NCI-H2107 (cell line): ENCODE measurements at places on chromosomes 7 and 10.
A peak's percentile ranks its signal among the peaks of the same experiment; 100 is the strongest.

GRCh38 chr10:129766611-129767550, 197.2 kb downstream of the EBF3 start:
- no peak for DNase-seq

GRCh38 chr10:78375854-78376785, 342.5 kb downstream of the RPS24 start:
- no peak for DNase-seq

GRCh38 chr7:87480386-87480785, 4.9 kb upstream of the ABCB4 start:
- DNase-seq: no peak

DNA sequence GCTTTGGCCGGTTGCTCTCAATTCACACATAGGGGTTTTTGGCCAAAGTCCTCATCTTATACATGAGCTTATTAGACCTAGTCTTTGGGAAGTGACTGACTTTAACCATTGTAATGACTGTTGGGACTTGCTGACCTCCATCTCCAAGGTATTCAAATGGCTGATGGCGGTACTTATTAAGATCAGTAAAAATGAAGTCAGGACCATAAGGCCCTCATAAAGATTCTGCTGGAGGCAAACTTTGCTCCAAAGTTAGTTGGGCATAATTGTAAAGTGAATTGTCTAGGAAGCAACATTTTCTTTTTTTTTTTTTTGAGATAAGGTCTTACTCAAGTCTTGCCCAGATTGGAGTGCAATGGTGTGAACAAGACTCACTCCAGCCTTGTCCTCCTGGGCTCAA, 76.3 kb upstream of the MKLN1 start:
- DNase-seq: no peak

DNA sequence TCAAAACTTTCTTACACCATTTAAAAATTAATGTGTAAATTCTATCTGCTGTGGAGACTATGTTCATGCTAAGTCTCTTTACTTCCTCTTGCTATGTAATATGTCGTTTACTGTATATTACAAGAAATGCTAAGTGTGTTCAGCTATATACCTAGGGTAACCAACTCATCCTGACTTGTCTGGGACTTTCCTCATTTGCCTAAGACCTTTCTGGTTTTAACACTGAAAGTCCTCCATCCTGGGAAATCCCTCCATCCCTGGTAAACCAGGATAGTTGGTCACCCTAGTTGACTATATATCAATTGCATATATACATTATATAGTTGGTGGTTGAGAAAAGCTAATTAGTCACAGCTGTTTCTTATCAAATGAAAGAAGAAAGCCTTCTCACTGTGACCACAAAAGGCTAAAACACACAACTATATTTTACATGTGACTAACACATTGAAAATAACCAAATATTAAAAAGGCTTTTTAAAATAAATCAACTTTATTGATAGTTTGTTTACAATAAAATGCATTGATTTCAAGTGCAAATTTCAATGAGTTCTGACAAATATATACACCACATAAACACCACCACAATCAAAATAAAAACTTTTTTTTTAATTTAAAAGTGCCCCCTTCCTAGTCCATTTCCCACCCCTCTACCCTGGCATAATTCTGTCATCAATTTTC, 167.7 kb upstream of the INHBA start:
- no peak for DNase-seq

DNA sequence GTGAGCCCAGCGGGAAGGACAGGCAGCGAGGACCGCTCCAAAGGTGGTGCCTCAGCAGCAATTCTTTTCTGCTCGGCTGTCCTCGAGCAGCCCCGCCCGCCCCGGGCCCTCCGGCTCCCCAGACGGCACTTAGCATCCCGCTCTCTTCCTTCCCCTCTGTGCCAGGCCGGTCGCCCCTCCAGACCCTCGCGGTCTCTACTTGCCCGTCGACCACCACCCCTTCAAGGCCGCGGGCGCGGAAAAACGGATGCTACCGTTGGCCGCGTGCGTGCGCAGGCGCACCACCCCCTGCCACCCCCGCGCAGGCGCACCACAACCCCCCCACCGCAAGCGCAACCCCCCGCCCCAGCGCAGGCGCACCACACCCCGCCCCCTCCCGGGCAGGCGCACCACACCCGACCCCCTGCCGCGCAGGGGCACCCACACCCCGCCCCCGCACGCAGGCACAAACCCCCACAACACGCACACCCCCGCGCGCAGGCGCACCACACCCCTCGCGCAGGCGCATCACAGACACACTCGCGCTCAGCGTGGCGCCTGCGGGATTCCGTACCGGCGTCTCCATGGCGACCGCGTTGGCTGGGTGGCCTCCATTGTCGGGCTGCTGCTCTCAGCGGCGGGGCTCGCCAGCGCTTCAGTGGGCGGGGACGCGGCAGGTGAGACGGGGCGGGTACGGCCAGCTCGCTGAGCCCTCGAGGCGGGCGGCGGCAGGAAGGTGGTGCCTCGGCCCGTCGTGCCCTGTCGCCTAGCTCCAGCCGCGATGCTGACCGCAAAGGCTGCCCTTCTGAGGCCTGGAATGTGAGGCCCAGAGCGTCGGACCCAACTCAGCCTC, at the start of gene LRRC27:
LRRC27 (plus strand) TSS at position 593 of the 832 bp plus-strand sequence. CDS start 1,332 bp downstream, outside the sequence.
- peak; percentile 83 for DNase-seq

GRCh38 chr7:99504281-99504602, 220 bp upstream of the ZKSCAN5 start:
- no peak for DNase-seq

DNA sequence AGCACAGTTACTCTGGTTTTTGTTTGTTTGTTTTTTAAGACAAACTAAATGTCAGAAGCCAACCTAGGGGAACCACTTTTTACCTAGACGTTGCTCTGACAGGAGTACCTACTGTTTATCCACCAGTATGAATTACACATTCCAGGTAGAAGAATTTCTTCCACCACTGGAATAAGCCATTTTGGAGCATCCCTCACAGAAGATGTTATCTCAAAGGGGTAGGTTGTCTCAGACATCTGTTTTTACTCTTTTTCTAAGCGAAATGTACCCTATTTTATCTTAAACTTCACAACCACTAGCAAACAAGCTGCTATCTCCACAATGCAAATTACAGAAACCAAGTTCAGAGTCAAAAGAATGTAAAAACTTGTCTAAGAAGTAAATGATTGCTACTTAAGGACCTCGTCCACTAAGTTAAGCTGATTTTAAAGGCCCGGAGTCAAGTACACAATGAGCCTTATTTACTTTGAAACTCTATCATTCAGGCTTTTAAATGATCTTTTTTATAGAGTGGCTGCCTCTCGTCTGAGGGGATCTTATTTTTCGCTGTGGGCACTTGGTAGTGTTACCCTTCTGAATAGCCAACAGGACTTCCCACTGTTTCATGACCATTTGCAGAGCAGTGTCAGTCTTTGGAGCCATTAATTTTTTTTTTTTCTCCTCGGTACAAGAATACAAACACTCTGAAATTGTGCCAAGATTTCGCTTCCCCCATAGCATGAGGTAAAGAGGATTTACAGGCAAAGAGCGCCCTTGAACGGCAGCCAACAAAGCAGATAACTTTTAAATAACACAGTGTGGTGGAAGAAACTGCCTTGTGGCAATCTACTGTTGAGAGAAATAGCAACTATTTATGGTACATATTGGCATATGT, 15.7 kb upstream of the ARMC3 start:
- peak; percentile 64 for DNase-seq

DNA sequence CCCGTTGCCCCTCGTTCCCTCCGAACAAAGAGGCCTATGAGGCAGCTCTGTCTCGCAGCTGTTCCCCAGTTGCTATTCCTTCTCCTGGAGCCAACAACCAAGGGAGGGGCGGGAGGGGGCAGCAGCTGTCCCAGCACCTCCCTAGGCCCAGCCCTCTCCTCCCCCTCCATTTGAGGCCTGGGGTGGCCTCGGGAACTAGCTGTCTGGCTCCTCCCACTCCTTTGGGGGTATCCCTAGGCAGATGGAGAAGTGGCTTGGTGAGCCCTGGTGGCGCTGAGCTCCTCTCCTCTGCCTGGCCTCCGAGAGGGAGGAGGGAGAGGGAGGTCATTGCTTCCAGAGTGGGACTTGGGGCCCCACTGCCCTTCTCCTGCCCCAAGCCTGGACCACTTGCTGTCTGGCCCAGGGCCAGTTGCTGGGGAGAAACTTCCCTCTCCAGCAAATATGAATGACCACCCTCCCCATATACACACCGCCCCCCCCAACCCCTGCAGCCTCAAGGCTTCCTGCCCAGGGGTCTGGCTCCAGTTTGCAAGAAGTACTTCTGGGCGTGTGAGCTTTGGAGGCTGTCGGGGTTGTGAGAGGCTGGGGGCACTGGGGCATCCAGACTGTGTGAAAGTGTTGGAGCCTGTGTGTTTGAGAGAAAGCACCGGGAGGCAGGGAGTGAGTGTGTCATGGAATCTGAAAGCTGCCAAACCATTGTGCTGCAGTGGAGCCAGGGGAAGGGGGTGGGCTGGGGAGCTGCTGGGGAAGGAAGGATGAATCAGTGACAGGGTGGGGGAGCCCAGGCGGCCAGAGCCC, 3.1 kb downstream of the FLNC start:
- DNase-seq: no peak

DNA sequence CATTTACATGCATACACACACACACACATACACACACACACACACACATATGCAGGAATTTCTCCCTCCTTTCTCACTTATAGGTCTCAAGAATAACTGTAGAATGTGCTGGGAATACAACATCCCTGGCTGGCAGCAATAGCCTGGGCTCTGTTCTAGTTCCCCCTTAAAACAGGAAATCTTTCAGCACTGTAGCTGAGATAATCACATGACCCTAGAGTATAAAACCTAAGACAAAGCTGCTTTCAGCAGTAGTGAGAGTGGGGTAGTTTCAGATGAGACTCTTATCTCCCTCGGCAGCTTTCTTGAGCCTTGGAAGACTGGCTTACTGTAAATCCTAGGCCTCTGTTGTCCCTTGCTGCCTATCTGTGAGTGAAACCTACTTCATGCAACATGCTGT, 137.4 kb upstream of the AKR1E2 start:
- no peak for DNase-seq

DNA sequence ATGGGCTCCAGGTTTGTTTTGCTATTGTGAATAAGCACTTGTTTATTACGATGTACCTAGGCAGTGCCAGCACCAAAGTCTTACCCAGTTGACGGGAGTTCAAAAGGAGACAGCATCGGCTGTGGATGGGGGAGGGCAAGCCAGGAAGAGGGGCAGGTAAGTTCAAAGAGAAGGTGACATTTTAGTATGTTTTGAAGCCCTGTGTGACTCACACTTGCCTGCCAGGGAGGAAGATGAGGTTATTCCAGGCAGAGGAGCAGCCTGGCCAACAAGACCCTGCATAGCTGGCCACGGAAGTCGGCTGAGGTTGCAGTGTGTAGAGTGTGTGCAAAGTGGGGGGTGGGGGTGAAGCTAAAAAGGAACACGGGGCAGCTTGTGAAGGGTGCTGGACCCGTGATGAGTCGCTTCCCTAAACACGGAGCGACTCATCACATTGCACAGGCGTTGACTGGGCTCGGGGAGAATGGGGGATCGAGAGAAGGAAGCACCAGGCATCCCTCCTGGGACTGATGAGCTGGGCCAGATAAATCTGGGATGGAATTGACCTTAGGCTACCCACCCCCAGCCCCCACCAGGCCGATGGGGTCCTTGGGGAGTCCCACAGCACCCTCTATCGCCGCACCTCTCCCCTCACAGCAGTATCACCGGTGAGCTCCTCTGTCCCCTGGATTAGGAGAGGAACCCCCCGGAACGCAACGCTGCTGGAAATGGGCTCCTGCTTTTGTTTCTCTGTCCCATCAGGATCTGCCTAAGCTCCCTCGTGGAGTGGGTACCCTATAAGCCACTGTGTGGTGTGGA, 97.9 kb upstream of the IKZF1 start:
- DNase-seq: no peak

GRCh38 chr7:98852826-98853225, 17.0 kb downstream of the TMEM130 start:
- no peak for DNase-seq

- DNase-seq: no peak
Measured at GRCh38 chr10:2817940-2818636, 249.3 kb upstream of the PFKP start.

GRCh38 chr10:126387931-126388911, at the start of gene ADAM12:
TSS of gene ADAM12 (minus strand) at chr10:126388477. CDS start at chr10:126388145, 332 bp downstream.
- no peak for DNase-seq

- DNase-seq: no peak
Measured at GRCh38 chr7:27999829-28000228, 180.8 kb downstream of the JAZF1 start.

DNA sequence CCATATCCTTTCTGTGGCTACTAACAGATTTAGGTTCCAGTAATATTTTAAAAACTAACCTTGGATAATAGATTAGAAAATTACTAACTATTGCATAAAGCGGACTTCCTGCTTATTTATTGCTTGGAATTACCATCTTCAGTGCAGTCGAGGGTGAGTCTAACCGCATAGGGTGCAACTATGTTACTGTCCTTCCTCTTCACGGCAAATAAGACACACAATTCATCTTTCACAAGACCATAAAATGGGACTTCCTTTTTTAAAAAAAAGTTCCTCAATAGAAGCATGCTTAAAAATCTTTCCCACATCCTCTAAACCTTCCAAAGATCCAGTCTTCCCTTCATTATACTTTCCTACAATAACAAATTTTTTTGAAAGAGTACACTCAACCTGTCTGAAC, 2.1 kb downstream of the SLC25A40 start:
- no peak for DNase-seq

DNA sequence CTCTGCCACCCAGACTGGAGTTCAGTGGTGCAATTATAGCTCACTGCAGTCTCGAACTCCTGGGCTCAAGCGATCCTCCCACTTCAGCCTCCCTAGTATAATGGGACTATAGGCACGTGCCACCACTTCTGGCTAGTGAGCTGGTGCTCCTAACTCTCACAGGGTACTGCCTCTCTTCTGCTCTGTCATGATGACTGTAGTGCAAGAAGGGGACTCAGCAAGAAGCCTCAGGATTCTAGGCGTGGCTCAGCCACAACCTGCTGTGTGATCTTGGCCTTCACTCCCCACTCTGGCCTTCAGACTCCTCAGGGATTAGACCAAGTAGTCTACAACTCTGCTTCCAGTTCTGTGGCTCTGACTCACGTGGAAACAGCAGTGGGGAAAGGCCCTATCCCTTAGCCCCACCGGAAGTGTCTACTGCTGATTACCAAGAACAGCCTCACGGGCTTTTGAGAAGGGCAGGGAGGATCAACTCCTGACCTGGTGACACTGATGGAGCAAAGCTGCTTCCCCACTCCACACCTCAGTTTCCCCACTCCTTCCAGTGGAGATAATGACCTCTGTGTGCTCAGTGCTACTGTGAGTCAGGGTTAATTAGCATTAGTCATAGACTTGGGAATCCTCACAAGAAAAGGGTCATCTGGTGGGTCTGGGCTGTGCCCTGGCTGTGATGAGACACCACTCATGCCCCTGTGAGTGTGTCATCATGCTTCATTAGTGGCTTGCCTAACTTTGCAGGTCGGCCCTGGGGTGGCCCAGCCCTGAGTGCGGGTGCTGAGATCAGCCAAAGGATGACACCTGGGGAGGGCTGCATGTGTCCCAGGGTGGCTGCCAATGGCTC, 41.1 kb downstream of the ZC3HC1 start:
- no peak for DNase-seq

GRCh38 chr7:128419257-128419656, 9.5 kb upstream of the IMPDH1 start:
- no peak for DNase-seq
